ENCODE measurements at places on chromosomes 16 and 17. TPM values are rescaled to one million over a fixed set of nuclear protein-coding genes. Genes with fewer than 3 reads are reported as not detected.

HOXB1 gene
- total RNA-seq, result not detected

TBX2 gene
- total RNA-seq, result 0.53 TPM

GRB7 gene
- 3.3 TPM for total RNA-seq

RNF43 gene
- 1.2 TPM for total RNA-seq

SPIRE2 gene
- total RNA-seq, result 2.6 TPM

CSH1 gene
- total RNA-seq, result 8.9 TPM

SLC35G6 gene
- not detected for total RNA-seq

MMP28 gene
- total RNA-seq, result 1.2 TPM

DNA sequence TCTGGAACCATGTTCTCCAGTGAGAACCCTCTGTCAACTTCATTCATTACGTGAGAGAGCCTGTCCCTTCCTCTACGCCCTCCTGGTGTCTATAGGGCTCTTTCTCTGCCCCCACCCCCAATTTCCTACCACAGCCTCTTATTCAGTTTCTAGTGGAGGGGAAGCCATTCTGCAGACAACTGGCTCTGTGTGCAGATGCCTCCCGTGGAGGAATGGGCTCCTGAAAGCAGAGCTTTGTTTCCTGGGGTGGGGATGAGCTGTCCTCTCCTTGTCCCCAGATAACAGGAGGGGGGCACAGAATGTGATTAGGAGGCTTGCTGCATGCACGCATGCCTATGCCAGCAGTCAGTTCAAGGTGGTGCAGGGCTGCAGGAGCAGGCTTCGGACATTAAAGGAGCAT lies 31.6 kb downstream of the MMP15 start:
- no peaks in the 10 kb centered on the region for H3K4me1 ChIP-seq
- H3K4me3 ChIP-seq, result no peak overlapping the region
- peaks cover 10% of the 10 kb centered on the region for H3K27me3 ChIP-seq
- no peaks in the 10 kb centered on the region for H3K36me3 ChIP-seq

DNA sequence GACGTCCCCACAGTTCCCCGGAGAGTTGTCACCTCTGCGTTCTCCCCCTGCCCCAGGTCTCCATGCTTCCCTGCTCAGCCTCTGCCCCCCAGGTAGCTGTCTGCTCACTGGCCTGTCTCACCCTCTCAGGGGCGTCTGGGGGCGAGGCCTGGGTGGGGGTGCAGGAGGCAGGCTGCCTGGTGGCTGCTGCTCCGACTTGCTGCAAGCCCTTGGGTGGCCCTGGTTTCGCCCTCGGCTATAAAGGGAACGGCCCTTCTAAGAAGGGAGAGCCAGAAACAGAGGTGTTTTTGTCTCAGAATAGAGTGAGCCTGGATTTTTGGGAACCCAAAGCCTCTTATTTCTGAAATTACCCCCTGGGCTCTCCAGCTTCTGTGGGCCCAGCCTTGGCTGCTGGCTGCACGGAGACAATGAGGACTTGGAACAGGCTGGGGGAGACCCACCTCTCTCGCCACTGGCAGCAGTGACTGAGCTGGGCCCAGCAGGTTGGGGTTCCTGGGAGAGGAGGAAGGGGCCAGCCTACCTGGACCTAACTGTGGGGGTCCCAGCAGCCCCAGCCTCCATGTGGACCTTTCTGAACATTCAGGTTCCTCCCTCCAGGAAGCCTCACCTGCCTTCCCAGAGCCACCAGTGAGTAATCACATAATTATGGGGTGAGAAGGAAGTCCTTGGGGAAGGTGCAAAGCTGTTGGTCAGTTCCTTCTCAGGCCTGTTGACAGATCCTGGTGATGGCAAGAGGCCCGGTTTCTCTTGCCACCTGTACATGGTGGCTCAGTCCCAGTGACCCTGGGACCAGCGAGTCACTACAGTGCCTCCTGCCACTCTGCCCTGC lies 15.5 kb upstream of the SPNS2 start:
- H3K4me1 ChIP-seq, result peaks cover 10% of the 10 kb centered on the region
- H3K27me3 ChIP-seq, result no peaks in the 10 kb centered on the region
- H3K36me3 ChIP-seq, result no peaks in the 10 kb centered on the region

DNA sequence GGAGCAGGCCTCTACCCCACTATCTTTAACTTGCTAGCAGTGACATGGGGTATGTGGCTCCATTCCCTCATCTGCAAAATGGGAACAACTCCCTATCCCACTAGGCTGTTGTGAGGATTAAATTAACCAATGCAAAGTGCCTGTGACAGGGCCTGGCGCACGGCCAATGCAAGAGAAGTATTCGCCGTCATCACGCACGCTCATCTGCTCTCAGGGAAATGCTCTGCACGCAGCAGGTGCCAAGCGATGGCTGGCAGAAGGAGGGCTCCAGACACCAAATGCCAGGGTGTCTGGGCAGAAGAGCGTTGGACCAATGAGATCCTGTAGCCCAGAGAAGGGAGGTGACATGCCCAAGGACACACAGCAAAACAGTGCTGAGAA lies 17.3 kb downstream of the FAM83G start:
- H3K27ac ChIP-seq, result no peak overlapping the region
- DNase-seq, result no peak
- H3K27me3 ChIP-seq, result no peaks in the 10 kb centered on the region
- peaks cover 7% of the 10 kb centered on the region for H3K36me3 ChIP-seq

- no peak overlapping the region for H3K4me3 ChIP-seq
- no peaks in the 10 kb centered on the region for H3K27me3 ChIP-seq
- H3K27ac ChIP-seq, result no peak overlapping the region
- peak; percentile 16 for DNase-seq
These were observed 177.4 kb downstream of the FTO start for GRCh38 chr16:53881371-53881770.

GRCh38 chr17:80029258-80029974 lies 6.3 kb downstream of the TBC1D16 start:
- DNase-seq, result peak; percentile 64
- no peaks in the 10 kb centered on the region for H3K36me3 ChIP-seq
- H3K27ac ChIP-seq, result no peak overlapping the region
- H3K27me3 ChIP-seq, result no peaks in the 10 kb centered on the region
- H3K4me1 ChIP-seq, result peaks cover 18% of the 10 kb centered on the region

GRCh38 chr16:560204-560700 lies at the start of gene PRR35:
PRR35 (plus strand) TSS chr16:560394; CDS start chr16:563295, 2,901 bp downstream.
- no peak within 1 kb of the TSS for H3K4me3 ChIP-seq
- DNase-seq, result no peak
- no peaks in the 10 kb centered on the region for H3K36me3 ChIP-seq
- H3K27ac ChIP-seq, result no peak within 1 kb of the TSS

DNA sequence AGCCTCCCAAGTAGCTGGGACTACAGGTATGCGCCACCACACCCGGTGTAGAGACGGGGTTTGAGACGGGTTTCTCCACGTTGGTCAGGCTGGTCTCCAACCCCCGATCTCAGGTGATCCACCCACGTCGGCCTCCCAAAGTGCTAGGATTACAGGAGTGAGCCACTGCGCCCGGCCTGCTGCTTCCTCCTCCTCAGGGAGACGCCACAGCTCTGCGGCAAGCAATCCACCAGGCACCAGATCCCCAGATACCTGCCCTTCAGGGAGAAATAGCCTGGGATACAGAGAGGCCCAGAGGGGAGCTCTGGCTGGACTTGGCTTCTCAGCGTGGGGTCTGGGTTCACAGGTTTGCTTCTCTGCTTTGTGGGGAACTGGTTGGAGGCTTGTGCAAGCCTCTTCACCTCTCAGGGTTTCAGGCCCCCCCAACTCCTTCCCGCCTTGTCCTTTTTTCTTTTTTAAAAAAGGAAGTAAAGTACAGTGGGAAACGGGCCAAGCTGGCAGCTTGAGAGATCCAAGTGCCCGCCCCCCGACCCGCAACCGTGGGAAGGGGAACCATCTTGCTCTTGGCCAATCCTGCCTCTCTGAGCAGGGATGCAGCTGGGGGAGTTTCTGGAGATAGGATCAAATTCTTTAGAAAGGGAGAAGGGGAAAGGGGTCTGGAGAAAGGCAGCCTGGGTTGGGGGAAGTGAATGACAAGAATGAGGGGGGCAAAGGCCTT lies 2.6 kb upstream of the SPHK1 start:
- peaks cover 5% of the 10 kb centered on the region for H3K36me3 ChIP-seq
- DNase-seq, result no peak
- no peaks in the 10 kb centered on the region for H3K27me3 ChIP-seq
- peak overlapping the region; percentile 86 for H3K4me3 ChIP-seq
- H3K27ac ChIP-seq, result peak overlapping the region; percentile 99

DNA sequence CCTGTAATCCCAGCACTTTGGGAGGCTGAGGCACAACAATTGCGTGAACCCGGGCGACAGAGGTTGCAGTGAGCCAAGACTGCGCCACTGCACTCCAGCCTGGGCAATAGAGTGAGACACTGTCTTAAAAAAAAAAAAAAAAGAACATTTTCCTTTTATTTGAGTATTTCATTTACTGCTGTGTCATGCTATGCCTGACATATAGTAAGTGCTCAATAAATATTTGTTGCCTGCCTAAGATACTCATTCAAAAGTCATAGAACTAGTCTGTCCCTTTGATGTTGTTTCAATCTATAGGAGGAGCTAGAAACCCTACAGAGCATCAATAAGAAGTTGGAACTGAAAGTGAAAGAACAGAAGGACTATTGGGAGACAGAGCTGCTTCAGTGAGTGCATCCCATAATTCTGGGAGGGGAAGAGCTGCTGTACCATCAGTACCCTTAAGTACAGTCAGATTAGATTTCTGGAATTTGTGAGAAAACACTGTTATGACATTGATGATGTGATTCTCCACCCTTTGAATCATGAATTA lies 20.0 kb downstream of the CALCOCO2 start:
- no peaks in the 10 kb centered on the region for H3K4me1 ChIP-seq
- no peak overlapping the region for H3K4me3 ChIP-seq
- no peak for DNase-seq
- no peaks in the 10 kb centered on the region for H3K27me3 ChIP-seq
- peaks cover 37% of the 10 kb centered on the region for H3K36me3 ChIP-seq

DNA sequence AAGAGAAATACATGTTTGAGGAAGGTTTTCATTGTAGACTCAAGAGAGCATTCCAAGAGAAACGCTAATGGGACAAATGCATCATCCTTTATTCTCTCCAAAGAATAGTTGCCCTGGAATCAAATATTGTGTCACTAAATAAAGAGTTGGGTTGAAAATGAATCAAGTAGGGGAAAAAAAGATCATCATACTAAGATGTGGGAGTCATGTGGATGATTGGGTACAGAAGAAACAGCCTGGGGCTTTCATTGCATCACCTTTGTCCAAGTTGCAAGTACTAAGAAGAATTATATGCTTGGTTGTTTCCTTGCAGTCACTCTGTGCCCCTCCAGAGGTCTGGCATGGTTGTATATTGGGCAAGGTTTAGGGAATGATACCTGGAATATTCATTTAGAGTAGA lies 658.9 kb downstream of the TOX3 start:
- H3K36me3 ChIP-seq, result no peaks in the 10 kb centered on the region
- H3K4me3 ChIP-seq, result no peak overlapping the region
- H3K27me3 ChIP-seq, result no peaks in the 10 kb centered on the region

- H3K4me1 ChIP-seq, result no peaks in the 10 kb centered on the region
- no peak overlapping the region for H3K27ac ChIP-seq
- H3K36me3 ChIP-seq, result no peaks in the 10 kb centered on the region
- peaks cover 5% of the 10 kb centered on the region for H3K27me3 ChIP-seq
These were observed 47.0 kb downstream of the SLC7A5 start for GRCh38 chr16:87822108-87822970.

GRCh38 chr17:30124273-30124796 lies 7.7 kb downstream of the NSRP1 start:
- no peaks in the 10 kb centered on the region for H3K4me1 ChIP-seq
- H3K27ac ChIP-seq, result no peak overlapping the region
- peaks cover 16% of the 10 kb centered on the region for H3K36me3 ChIP-seq
- H3K27me3 ChIP-seq, result no peaks in the 10 kb centered on the region
- H3K4me3 ChIP-seq, result no peak overlapping the region

Measured in astrocyte (in vitro differentiated cells and primary cell).